8988T (cell line): ENCODE measurements at places on chromosomes 7 and 10.

- DNase-seq = no peak
Measured at GRCh38 chr10:74988832-74989561, 122.5 kb upstream of the SAMD8 start.

- DNase-seq = no peak
Measured at GRCh38 chr10:60414111-60414510, 24.4 kb upstream of the ANK3 start.

DNA sequence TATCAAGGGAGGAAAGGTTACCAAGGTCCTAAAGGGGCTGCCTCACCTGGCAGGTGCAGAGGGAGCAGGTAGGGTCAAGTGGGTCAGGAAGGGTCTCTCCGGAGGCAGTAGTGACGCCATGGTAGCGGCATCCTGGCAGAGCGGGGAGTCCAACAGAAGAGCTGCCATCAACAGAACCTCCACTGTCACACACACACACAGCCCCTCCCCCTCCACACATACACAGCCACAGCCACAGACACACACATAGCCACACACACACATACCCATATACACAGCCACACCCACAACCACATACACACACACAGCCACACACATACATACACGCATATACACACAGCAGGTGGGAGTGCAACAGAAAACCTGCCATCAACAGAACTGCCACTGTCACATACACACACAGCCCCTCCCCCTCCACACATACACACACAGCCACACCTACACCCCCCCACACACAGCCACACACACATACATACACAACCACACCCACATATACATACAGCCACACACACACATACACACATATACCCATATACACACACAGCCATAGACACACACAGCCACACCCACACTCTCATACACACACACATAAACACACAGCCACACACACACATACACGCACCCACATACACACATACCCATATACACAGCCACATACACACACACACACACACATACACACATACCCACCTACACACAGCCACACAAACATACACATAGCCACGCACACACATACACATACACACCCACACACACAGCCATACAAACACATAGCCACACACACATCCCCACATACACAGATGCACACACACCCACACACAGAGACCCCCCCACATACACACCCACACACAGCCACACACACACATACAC lies 23.1 kb downstream of the KCP start:
- DNase-seq = no peak

DNA sequence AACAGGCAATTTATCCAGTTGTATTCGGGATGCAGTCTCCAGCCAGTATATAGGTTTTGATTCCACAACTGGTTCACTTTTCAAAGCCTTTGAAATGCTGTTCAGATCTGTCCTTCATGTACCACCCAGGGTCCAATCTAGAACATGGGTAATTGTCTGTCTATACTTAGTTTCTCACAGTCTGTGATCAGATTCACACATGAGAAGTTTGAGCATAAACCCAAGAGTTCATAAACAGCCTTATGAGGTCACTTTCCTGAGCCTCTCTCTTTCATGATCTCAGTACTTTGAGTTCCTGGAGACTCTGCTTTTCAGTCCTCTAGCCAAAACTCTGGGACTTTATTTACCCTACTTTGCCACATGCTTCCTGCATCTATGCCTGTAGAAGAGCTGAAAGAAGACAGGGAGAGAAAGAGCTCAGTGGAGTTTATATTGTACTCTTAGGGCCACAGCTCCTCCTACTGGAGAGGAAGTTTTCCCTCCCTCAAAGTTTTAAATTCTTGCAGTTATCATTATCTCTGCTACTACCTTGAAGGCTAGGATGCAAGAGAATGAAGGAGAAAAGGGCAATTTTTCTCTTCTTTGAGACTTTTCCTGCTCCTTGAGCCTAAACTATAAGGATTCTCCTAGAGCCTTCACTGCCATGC lies 172.0 kb downstream of the ZEB1 start:
- no peak for DNase-seq

- DNase-seq = no peak
Measured at GRCh38 chr7:27775782-27776181, 35.8 kb downstream of the TAX1BP1 start.

GRCh38 chr7:19971956-19972355 lies 198.5 kb upstream of the TMEM196 start:
- DNase-seq = no peak

- no peak for DNase-seq
Measured at GRCh38 chr10:89357975-89358374, 19.9 kb upstream of the IFIT1B start.

DNA sequence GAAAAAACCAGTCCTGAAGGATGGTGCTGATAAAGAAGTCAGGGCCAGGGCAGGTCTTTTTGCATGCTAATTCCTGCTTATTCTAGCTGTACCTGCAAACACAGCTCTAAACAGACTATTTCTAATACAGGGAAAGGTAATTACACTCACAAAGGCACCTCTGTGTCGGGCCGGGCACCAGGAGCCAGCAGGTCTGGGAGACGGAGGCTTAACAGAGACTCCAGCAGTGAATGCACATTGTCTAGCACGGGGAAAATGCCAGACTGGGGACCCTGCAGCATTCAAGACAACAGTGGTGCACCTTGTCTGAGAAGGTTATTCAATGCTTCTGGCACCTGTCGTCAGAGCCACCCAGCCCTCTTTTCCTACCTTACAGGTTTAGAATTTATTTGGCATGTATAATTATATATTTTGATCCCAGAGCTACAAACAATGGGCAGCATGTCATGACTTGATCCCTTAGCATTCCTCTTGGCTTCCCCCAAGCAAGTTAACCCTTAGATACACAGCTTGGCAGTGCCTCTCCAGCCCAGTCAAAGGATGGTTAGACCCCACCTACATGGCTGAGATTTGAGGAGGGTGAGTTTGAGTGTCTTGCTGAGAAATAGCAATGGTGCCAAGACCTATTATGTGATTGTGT lies 185.2 kb downstream of the SLC25A13 start:
- no peak for DNase-seq

DNA sequence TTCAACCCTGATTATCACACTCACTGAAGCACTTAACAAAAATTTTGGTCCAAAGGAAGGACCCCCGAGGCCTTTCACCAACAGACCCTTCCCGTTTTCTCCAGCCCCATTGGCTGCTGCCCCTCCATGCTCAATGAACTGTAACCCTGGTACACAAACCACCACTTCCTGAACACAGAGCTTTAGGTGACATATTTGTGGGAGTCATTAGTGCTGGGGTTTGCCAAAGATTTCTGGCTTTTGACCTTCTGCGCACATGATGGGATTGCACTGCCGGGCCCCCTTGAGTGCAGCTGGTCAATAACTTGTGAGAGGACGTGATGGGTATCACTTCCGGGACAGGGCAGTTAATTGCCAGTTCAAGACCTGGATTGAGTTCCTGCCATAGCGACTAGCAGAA lies 9.0 kb upstream of the CAMK1D start:
- no peak for DNase-seq

DNA sequence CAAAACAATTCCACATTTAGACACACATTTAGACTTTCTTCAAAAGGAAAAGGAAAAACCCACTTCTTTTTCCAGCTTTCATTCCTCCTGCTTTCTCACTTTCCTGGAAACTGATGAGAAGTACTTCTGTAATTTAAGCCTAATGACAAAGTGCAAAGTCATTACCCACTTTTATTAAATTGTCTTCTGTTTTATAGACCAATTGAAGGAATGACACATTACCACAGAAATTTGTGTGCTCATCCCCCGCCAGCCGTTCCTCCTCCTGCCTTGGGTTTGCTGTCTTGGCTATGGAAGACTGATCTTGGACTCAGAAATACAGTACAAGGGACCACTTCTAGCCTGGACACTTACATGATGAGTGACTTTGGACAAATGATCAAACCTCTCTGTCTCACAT lies 717.8 kb downstream of the SORCS3 start:
- no peak for DNase-seq

GRCh38 chr10:69577268-69578232 lies 4.3 kb upstream of the NEUROG3 start:
- DNase-seq = no peak

DNA sequence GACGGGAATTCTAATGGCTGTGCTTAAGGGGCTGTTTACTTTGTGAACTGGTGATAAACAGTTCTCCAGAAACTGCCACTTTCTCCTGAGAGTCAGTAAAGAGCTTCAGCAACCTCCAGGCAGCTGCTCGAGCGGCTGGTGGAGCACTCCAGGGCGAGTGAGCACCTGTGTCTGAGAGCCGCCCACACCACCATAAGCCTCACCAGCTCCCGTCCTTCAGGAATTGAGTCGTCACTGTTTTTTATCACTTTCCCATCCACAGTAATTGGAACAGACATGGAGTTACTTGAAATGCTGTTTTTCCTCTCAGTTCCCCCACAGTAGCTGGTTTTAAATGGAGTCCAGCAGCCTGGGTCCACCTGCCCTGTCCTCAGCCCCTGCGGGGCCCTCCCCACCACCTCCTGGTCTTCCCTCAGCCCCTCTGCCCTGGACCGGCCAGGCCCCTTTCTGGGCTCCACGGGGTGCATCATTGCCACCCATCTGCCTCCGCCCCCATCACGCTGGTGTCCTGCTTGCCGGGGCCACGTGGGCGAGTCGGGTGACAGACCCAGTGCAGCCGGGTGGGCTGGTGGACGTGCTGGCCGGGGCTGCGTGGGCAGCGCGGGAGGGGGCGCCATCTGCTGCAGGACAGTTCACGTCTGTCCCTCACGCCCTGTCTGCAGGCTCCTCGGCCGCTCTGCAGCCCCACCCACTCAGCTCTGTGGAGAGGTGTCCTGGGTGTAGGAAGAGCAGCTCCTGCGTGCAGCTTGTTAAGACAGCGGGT lies 56.0 kb downstream of the NKX6-2 start:
- DNase-seq = no peak

DNA sequence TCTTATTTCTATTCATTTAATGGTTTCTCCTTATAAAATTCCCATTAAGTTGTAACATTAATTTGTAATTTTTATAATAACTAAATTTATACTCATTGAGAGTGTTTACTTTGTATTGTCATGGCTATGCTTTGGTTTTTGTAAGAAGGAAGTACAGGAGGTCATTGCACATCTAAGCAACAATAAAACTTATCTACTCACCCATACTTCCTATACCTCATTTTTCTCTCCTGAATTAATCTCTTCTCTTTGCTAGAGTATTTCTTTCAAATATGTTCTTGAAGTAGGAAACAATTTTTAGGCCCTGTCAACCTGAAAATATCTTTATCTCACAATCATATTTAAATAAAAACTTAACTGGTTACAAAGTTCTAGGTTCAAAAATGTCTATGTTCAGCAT lies 95.4 kb upstream of the WDR11 start:
- no peak for DNase-seq

GRCh38 chr10:27241010-27241651 lies 534 bp upstream of the ACBD5 start:
- DNase-seq = no peak

DNA sequence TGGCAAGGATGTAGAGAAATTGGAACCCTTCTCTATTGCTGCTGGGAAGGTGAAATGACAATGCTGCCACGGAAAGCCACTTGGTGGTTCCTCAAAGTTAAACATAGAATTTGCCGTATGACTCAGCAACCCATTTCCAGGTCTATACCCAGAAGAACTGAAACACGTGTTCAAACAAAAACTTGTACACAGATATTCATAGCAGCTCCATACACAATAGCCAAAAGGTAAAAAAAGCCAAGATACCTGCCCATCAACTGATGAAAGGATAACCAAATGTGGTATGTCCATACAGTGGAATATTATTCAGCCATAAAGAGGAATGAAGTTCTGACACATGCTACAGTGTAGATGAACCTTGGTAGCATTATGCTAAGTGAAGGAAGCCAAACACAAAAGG lies 39.1 kb downstream of the LHPP start:
- no peak for DNase-seq

DNA sequence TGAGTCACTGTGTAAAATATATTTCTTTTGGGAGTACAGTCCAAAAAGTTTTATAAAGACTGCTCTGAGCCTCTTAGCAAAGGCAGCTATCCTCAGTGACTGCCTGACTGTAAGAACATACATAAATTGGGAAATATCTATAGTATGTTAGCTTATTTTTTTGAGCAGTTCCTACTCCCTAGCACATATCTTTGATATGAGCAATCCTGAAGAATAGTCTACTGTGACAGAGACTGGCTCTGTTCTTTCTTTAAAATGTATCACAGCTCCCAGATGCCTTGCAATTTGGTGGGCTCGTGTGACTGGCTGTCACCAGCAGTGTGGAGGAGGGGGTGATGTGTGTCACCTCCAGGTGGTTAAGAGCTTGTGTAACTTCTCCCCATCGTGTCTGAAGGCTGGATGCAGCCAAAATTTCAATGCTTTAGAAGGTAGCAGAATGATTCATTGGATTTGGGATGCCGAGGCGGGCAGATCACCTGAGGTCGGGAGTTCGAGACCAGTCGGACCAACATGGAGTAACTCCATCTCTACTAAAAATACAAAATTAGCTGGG lies 47.9 kb downstream of the MTERF1 start:
- no peak for DNase-seq

GRCh38 chr7:107843184-107843583 lies 40.2 kb upstream of the SLC26A3 start:
- DNase-seq = no peak

- no peak for DNase-seq
Measured at GRCh38 chr10:10786109-10787090, 231.3 kb upstream of the CELF2 start.

DNA sequence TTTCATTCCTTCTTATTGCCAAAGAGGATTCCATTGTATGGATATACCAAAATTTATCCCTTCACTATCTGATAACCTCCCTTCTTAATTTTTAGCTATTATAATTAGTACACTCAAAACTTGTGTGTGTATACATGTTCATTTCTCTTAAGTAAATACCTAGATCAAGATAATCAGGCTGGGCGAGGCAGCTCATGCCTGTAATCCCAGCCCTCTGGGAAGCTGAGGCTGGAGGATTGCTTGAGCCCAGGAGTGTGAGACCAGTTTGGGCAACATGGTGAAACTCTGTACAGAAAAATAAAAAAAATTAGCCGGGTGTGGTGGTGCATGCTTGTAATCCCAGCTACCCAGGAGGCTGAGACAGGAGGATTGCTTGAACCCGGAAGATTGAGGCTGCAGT lies 15.8 kb upstream of the ACHE start:
- no peak for DNase-seq

GRCh38 chr10:45198486-45199204 lies 116.8 kb downstream of the OR13A1 start:
- no peak for DNase-seq

DNA sequence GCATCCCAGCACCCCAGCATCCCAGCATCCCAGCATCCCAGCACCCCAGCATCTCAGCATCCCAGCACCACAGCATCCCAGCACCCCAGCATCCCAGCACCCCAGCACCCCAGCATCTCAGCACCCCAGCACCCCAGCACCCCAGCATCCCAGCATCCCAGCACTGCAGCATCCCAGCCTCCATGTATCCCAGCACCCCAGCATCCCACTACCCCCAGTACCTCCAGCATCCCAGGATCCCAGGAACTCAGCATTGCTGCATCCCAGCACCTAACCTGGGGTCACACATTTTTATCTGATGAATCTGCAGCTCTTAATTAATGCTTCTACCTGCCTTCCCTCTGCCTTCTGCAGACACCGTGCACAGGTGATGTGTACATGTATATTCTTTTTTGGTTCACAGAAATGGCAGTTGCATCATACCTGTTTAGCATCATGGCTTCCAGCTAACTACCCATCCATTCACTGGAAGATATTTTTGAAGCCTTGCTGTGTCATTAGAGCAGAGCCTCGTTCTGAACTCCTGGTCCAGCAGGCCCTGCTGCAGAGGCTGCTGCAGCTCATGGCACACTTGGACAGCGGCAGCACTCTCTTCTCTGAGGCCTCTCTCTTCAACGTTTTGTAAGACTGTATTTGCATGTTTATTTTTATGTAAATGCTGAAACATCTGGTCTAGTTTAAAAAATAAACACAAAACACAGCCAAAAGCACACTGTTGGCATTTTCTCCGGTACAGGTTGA lies 4.6 kb upstream of the CFAP46 start:
- DNase-seq = no peak
